ENCODE measurements at places on chromosomes 12 and 14. TPM values are rescaled to one million over a fixed set of nuclear protein-coding genes. Genes with fewer than 3 reads are reported as not detected.

DNA sequence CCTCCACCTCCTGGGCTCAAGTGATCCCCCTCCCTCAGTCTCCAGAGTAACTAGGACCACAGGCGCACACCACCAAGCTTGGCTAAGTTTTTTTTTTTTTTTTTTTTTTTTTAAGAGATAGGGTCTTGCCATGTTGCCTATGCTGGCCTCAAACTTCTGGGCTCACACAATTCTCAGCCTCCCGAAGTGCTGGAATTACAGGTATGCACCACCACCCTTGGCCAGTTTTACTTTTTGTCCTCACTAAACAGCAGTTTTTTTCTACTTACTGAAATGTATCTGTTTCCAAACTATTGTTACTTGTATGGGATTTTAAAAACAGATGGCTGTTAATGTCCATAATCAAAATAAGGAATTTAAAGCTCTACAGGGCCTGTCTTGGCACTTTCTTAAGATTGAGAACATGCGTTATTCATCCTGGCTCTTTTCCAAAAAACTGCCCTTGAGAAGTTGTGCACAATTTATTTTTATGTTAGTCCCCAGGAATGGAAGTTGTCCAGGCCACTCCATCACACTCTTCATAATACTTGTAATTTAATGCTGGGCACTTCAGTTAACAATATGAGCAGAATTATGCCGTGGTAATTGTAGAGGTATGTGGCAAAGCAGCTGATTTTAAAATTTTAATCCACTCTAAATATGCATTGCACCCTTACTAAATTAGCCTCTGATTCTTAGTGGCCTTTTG lies 51.9 kb upstream of the REP15 start:
- no peak for DNase-seq

DNA sequence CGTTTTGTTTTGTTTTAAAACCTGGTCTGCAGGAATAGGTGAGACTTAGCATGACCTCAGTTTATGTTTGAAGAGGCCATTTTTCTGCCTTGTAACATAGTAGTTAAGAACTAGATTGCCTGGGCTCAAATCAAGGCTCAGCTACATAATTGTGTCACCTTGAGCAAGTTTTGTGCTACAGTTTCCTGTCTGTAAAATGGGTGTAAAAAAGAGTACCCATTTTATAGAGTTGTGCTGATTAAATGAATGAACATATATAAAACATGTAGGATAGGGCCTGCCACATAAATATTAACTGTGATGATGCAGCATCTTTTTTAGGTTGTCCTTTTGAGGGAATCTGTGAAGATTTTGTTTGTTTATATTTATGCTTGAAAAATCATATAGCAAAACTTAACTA lies 7.2 kb downstream of the WNK1 start:
- DNase-seq: no peak

- peak; percentile 29 for DNase-seq
Observed at GRCh38 chr14:50821510-50822464, 9.2 kb downstream of the NIN start.

- DNase-seq: no peak
Observed at GRCh38 chr12:2083561-2083960, 30.8 kb downstream of the CACNA1C start.

DNA sequence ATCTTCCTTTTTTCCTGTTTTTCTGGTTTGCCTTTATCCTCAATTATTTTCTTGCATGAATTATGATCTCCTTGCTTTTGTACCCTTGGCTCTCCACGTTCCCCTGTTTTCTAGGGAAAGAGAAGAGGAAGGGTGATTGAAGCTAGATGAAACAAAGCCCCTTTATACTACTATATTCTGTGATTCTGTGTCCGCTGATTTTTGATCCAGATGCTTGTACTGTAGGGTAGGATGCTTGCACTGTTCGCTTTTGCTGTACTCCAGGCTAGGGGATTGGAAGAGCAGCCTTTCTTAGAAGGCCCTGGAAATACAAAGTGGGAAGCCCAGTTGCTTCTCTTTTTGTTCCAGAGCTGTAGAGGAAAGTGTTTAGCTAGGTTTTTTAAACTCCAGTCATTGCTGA lies 35.1 kb upstream of the KLHDC2 start:
- no peak for DNase-seq

GRCh38 chr12:26580619-26581018 lies 252.4 kb downstream of the ITPR2 start:
- DNase-seq: no peak

MYF5 gene
- not detected for total RNA-seq

LRTM2 gene
- not detected for total RNA-seq

ITFG2 gene
- total RNA-seq: 23.1 TPM

RERGL gene
- 10.3 TPM for total RNA-seq

AKAP6 gene
- 4.1 TPM for total RNA-seq

NPFF gene
- total RNA-seq: not detected
